CD8-positive, alpha-beta T cell (primary cell): ENCODE measurements at places on chromosomes 6 and 20.
A peak's percentile ranks its signal among the peaks of the same experiment; 100 is the strongest.

GRCh38 chr6:33954453-33954852 lies 150.7 kb upstream of the MLN start:
- no peak for DNase-seq

- no peak for DNase-seq
Observed at GRCh38 chr20:4730780-4731179, 9.1 kb downstream of the PRND start.

DNA sequence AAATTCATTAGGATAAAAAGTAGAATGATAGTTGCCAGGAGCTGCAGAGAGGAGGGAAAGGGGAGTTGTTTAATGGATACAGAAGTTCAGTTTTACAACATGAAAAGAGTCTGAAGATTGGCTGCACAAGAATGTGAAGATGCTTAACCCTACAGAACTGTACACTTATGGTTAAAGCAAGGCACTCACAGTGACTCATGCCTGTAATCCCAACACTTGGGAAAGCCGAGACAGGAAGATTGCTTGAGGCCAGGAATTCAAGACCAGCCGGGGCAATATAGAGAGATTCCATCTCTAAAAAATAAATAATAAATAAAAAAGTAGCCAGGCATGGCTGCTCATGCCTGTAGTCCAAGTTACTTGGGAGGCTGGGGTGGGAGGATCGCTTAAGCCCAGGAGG lies 174.0 kb downstream of the TASP1 start:
- no peak for DNase-seq

- no peak for DNase-seq
Observed at GRCh38 chr6:25418454-25419052, 139.4 kb downstream of the CARMIL1 start.

DNA sequence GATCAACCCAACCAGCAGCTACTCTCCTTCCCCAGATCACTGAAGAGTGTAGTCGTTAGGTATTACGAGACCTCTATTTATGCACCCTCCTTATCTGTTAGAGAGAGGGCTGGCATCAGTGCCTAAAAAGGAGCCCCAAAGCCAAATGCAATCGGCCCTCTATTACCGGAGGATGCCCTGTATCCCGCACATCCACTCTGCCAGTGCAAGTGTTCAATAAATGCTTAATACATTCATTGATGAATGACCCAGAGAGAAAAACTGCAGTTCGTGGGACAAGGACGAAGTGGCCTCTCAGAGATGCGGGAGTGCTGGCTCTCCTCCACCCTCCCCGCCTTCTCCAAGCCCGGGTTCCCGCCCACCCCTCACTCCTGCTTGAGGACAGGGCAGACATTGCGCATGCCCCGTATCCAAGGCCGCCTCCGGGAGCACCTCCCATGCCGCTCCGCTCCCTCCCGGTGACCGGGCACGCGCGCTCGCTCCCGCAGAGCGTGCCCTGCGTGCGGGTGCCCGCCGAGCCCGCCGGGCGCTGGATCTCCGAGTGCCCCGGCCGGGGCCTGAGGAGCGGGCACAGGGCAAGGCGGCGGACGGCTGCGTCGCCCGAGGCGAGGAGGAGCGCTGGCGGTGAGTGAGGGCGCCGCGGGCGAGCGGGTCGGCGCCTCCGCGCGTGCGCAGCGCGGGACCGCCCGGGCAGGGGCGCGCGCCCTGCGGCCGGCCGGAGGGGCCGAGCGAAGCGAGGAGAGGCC lies 27.2 kb upstream of the BTBD3 start:
- peak; percentile 16 for DNase-seq

- DNase-seq = no peak
Observed at GRCh38 chr6:33434961-33435360, 15.1 kb downstream of the SYNGAP1 start.

GRCh38 chr6:166412156-166412910 lies 29.6 kb upstream of the MPC1 start:
- DNase-seq = no peak

GRCh38 chr6:130409418-130410100 lies 43.7 kb downstream of the TMEM200A start:
- no peak for DNase-seq

DNA sequence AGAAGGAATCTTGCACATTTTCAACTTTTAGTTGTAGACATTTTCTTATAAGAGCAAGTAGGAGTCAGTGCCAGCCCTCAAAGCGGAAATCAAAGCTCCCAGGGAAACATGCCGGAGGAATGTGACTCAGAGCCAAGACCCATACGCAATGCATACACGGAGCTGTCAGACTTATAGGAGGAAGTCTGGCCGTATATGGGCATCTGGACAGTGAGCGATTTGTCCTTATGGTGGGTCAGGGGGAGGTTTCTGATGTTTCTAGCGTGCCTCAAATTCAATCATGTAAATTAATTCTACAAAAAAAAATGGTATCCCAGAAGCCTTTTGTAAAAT lies 3.6 kb upstream of the CCN2 start:
- no peak for DNase-seq

DNA sequence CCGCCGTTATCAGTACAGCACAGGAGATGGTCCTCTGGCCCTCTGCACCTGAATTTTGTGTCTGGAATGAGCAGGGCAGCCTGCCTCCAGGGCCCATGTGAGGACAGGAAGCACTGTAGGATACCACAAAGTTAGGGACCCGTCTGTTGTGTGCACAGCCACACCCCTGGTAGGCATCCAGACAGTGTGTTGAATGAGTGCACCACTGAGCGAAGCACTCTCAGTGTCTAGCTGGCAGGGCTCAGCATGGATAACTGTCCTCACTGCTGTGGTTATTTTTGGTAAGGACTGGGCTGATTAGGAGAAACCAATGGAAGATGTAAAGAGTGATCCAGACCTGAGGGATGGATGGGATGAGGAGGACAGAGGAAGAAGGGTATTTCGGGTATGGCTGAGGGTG lies 178.7 kb downstream of the CLIC5 start:
- no peak for DNase-seq

DNA sequence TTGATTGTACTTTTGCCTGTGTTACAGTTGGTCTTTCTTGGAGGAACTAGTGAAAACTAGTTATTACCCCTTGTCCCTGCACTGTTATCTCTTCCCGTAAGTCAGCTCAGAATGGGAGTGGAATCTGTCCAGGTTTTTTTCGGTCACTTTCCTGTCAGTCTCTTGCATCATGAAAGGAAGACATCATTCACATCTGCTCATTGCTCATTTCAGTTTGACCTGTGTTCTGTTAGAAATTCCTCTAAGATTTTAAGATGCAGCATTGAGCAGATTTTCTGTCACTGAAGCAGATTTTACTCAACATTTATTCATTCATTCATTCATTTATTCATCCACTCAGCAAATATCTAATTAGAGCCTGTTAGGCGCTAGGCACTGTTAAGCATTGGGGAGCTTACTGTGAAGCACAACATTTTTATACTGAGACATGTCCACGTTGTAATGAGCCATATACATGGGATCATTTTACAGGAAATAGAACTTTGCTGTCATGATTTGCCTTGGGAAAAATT lies 33.1 kb upstream of the HINT3 start:
- no peak for DNase-seq

DNA sequence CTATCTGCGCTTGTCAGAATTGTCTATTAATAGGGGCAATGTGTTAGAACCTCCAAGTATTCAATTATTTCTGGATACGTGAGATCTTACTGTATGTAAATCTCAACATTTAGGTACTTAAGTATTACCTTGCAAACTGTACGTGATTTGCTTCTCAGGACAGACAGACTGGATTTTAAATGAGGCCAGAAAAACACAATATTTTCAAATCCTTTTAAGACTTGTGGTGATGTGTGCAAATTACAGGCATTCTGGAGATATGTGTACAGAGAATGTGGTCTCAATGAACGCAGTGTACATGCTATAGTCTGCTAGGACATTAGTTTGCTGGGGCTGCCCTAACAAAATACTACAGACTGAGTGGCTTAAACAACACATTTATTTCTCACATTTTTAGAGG lies 16.9 kb downstream of the CCR6 start:
- no peak for DNase-seq

GRCh38 chr6:169208011-169208410 lies 45.6 kb downstream of the THBS2 start:
- no peak for DNase-seq

- DNase-seq = no peak
Observed at GRCh38 chr6:143961066-143961465, 47.0 kb downstream of the PLAGL1 start.

GRCh38 chr20:59997896-59998295 lies 39.7 kb downstream of the CDH26 start:
- DNase-seq = no peak

- no peak for DNase-seq
Observed at GRCh38 chr6:7085911-7086310, 21.9 kb upstream of the RREB1 start.

DNA sequence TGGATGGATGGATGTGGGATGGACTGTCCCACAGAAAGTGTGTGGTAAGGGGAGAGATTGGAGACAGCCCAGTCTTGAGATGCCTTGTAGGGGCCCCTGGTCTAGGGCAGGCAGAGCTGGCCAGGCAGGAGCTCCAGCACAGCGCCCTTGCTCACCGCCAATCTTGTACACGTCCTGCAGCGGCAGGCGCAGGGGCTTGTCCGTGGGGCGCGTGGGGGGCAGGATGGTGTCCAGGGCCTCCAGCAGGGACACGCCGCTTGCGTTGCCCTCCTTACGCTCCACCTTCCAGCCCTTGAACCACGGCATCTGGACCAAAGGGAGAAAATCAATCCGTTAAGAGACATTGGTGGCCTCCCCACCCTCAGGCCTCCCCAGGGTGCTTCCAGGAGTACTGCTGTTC lies 5.9 kb downstream of the EEF1A2 start:
- no peak for DNase-seq

DNA sequence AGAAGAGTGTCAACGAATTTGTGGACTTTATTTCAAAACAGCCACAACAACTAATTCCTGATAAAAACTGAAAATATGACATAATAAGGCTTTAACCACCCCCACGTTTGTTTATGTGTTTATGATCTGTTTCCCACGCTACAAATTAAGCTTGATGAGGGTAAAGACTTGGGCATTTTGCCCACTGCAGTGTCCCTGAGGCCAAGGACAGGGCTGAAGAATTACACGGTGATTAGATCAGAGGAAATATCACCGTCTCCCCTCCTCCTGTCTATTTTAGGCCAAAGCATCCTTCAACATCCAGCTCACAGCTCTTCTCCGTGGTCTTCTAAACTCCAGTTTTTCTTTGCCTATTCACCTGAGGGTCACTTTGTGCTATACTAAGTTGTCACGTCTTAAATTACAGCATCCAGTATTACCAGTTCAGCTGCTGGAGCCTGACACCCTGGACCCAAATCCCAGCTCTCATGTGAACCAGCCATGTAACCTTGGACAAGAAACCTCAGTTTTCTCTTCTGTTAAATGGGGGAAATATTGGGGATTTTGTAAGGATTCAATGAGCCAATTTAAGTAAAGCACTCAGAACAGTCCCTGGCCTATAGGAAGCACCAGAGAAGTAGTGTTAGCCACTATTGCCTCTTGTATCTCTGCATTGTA lies 15.2 kb upstream of the ARFGEF2 start:
- DNase-seq = no peak

DNA sequence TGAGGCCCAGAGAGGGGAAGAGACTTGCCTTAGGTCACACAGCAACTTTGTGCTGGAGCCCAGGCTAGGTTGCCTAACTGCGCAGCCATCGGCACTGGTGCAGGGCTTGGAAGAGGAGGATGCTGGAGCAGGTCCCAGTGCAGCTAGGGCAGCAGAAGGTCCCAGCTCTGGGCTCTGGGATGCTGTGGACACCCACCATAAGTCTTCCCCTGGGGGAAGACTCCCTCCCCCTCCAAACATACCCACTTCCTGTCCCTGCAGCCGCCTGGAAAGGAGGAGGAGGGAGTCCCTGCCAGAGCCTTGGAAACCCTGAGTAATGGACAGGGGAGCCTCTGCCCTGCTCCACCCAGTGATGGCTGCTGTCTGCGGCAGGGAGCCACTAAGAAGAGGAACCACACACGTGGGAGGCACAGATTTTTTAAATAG lies 93.6 kb downstream of the NCR2 start:
- DNase-seq = no peak

GRCh38 chr6:30820193-30820592 lies 64.1 kb upstream of the DDR1 start:
- DNase-seq = no peak

DNA sequence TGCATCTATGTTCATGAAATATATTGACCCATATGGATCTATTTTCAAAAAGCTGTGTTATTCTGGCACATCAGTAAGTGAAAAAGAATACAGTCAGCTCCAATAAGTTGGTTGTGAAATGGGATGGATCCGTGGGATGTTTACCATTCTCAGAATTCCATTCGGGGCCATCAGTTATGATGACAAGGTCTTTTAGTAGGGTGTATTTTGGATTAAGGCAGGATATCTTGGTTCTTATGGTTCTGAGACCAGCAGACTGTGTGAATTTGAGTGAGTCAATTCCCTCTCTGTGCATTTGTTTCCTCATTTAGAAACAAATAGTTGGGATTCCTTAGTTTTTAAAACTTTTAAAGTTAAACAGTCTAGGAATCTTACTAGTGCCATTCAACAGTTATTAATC lies 287.4 kb downstream of the CD109 start:
- no peak for DNase-seq

DNA sequence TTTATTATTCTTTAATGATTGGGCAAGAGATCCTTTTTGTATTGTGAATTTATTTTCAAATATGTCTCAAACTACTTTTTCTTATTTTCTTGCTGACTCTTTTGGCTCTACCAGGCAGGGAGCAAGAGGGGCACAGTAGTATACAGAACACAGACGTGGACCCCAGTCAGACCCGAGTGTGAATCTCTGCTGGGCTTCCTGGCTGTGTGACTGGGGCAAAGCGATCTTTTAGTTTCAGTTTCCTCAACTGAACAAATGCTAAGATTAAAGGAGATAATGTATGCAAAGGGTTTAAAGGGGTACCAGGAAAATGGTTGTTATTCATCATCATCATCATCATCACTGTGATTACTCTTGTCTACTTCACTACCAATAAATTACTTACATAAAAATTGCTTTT lies 317.5 kb downstream of the HIVEP2 start:
- DNase-seq = no peak

DNA sequence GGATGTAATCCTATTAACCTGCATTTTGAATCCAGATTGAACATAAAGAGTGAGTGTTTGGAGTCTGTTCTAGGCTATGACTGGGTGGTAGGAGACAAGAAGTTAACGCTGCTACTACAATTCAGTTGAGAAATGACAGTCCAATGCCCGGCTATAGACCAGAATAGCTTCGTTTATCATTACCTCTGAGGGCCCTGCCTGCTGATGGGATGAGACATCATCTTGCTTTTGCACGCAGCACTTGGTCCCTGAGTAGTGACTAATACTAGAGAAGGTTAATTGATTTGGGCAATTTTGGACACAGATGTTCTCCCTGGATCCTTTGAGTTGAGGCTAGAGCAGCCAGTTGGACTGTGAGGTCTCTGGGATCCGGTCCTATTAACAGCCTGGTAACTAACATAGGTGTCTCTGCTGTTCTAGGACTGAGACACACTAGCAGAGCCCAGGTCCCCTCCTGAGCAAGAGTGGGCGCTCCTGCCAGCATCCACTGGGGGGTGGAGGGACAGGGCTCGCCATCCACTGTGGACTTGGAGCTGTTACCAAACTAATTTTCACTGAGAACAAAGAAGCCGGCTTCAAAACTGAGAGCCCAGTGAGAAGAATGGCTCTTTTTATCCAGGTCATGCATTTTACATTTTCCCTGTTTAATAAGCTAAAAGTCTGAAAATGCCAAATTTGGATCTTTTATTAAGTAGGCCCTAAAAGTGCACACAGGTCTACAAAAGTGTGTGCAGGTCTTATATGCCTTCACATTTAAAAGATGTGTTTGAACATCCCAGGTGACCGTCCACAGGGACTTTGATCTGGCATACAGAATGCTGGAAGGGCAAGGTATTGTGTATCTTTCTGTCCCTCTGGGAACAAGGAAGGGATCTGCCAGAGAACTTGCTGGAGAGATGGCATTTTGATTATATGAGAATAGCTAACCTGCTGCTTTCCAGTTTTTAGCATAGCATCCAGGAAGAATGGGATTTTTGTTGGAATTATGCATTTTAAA lies 212.5 kb downstream of the CDH4 start:
- DNase-seq = no peak
